ENCODE measurements at places on chromosomes 5 and 9.

- no peak for DNase-seq
Observed at GRCh38 chr5:11334404-11334803, 569.8 kb downstream of the CTNND2 start.

- no peak for DNase-seq
Observed at GRCh38 chr5:90398726-90399125, 10.8 kb downstream of the CETN3 start.

- DNase-seq: no peak
Observed at GRCh38 chr9:98861781-98862504, 54.5 kb downstream of the GALNT12 start.

DNA sequence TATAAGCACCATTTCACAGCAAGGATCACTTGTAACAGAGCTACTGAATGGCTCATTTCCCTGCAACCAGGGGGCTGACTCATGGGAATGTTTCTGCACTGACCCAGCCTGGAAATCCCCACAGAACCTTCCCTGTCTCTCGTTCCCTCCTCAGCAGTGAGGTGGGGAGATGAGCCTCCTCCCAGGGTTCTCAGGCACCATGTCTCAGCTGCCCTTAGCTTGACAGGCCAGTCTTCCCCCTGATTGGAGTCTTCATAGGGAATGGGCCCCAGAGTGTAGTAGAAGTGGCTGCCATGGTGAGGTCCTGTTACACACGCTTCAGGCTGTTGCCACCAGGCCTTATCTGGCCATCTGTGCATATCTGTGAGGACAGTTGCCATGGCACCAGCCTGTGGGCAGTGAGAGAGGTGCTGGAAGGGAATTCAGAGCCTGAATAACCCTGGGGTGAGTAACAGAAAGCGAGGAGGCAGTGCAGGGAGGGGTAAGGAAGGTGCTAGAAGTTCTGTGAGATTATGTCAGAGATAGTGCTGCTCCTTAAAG lies 324.4 kb downstream of the ENC1 start:
- DNase-seq: no peak

DNA sequence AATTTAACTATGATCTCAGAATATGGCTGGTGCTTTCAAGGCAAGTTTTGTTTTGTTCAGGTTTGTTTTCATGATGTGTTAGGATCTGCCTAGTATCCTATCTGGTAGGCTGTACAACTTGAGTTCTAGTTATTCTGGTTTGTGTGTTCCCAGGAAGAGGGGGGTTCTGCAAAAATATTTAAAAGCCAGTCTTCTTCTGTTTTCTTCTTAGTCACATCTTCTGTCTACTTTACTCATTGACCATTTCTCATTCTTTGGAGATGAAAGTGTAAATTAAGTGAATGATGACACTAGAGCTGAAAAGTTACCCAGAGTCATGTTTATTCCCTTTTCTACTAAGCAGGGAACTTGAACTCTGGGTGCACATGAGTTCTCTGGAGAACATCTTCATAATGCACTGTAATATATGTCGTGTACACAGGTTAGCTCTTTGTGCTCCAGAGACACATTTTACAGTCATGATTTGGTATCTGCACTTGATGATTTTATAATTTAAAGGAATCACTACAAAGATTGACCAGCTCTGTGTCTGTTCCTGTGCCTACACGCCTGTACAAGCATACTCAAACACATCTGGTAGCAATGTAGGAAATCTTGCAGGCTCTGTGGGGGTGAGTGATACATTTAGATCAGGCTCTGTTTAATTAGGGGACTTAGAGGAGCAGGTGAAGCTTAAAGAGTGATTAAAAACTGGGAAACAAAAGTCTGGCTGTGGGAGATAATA lies 5.0 kb downstream of the SMAD5 start:
- no peak for DNase-seq

DNA sequence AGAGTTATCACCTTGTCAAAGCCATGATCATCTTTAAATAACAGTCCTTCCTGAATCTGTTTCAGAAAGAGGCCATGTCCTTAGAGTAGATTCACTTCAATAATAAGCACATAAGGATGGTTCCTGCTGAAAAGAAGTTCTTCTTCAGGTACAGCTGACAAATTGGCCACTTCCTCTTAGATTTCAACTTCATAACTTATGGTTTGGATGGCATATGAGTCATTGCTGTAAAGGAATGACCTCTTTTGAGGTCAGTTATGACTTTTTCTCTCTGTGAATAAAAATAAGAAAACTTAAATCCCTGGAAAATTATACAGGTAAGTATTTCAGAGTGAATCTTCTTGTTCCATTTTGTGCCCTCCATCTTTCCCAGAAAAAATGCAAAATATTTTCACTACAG lies 555.3 kb upstream of the ZNF462 start:
- DNase-seq: no peak

- no peak for DNase-seq
Observed at GRCh38 chr9:113888976-113889375, 12.9 kb downstream of the ZNF618 start.
